Uterus (tissue), 4 donors: ENCODE measurements at places on chromosomes 4 and X. TPM values are rescaled to one million over a fixed set of nuclear protein-coding genes. Genes with fewer than 3 reads are reported as not detected.

- H3K36me3 ChIP-seq = no peaks in the 10 kb centered on the region
- H3K27me3 ChIP-seq = no peaks in the 10 kb centered on the region
- DNase-seq = peak; percentile 61
- no peak overlapping the region for H3K4me3 ChIP-seq
- peak overlapping the region; percentile 45 for H3K27ac ChIP-seq
- no peaks in the 10 kb centered on the region for H3K4me1 ChIP-seq
These were observed 61.0 kb downstream of the CHRNA9 start for GRCh38 chr4:40395908-40396793.

GRCh38 chr4:153764601-153765368 lies 5.0 kb upstream of the RNF175 start:
- H3K4me1 ChIP-seq = no peaks in the 10 kb centered on the region
- H3K27me3 ChIP-seq = no peaks in the 10 kb centered on the region
- no peak for DNase-seq
- no peaks in the 10 kb centered on the region for H3K36me3 ChIP-seq
- H3K27ac ChIP-seq = no peak overlapping the region

DNA sequence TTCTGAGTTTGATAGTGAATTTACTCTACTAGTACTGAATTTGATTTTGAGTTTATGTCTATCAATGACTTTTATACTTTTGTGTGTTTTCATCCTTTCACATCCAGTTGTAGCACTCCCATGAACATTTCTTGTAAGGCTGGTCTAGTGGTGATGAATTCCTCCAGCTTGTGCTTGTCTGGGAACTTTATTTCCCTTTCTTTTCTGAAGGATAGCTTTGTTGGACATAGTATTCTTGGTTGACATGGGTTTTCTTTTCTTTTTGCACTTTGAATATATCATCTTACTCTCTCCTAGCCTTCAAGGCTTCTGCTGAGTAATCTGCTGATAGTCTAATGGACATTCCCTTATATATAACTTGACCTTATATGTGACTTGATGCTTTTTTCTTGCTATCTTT lies 32.5 kb upstream of the IL2 start:
- H3K27me3 ChIP-seq = no peaks in the 10 kb centered on the region
- no peaks in the 10 kb centered on the region for H3K36me3 ChIP-seq
- H3K4me1 ChIP-seq = no peaks in the 10 kb centered on the region
- no peak for DNase-seq

The PAGE5 gene
- total RNA-seq = 1.2 TPM

GRCh38 chr4:137640156-137640837 lies 108.0 kb upstream of the PCDH18 start:
- H3K27ac ChIP-seq = no peak overlapping the region
- no peak overlapping the region for H3K4me3 ChIP-seq
- DNase-seq = no peak
- H3K4me1 ChIP-seq = no peaks in the 10 kb centered on the region
- H3K36me3 ChIP-seq = no peaks in the 10 kb centered on the region
